ENCODE measurements at places on chromosomes 3 and 15.

GRCh38 chr3:137687181-137687879, 76.8 kb upstream of the SOX14 start:
- DNase-seq, result no peak

DNA sequence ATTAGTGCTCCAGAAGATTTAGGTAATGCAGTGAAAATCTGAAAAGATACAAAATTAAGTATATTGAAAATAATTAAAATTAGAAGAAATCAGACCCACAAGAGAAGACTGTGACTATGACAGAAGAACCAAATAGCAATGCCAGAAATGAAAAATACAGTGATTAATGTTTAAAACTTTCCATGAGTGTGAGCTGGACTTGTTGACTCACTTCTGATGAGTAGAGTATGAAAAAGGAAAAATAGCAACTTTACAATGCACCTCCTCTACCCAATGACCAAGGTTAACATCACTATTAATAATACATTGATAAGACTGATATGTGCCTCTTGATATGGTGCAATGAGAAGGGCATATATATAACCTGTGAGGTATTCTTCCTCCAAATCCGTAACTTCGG, 39.3 kb upstream of the SLC22A13 start:
- DNase-seq, result no peak

DNA sequence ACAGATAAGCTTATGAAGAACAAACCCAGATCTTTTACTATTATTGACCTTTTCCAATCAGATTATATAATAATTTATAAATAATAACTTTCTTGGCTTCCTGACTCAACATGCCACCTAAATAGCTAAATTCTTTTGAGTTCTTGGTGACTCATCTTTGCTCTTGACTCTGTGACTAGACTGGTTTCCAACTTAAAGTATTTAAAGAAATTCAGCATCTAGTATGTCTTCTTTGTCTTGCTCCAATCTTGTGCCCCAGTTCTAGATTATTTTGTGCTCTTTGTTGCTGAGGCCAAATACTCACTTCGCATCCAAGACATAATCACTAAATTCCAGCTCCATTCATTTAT, 483.2 kb upstream of the TBL1XR1 start:
- no peak for DNase-seq

DNA sequence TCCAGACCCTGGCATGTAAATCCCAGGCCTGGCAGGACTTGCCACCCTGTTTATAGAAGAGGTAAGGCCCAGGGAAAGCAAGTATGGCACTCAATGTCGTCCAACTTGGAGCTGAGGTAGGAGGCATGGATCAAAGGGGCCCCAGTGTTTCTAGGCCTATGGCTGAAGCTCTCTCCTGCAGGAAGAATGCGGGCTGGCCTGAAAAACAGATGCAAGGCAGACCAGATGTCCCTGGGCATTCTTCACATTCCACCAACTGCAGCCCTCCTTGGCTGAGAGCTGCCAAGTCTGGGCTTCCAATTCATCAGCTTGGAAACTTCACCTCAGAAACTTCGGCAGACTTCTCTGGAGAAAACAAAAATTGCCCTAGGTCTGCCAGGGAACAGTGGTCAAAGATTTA, 22.2 kb downstream of the MESD start:
- DNase-seq, result no peak

GRCh38 chr15:90611157-90611556, 81.4 kb downstream of the CRTC3 start:
- no peak for DNase-seq

- peak; percentile 29 for DNase-seq
Measured at GRCh38 chr3:64796607-64797399, 109.0 kb upstream of the ADAMTS9 start.

DNA sequence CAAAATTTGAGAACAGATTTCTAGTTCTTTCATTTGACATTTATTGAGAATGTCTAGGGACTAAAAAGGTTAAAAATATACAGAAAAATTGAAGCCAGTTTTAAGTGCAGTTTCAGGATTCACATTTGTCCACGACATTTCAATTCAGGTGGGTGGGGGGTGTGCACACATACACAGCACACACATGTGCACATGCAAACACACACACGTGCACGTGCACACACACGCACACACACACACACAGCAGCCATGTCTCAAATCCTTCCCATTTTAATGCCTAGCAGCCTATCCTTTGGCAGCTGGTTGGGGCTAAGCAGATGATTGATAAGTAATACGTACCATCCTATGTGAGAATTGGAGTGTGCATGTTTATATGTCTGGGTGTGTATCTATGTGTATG, 238.3 kb upstream of the TRIM42 start:
- no peak for DNase-seq

GRCh38 chr15:39887832-39888231, 32.2 kb downstream of the GPR176 start:
- no peak for DNase-seq

GRCh38 chr3:172467170-172467824, 19.0 kb upstream of the GHSR start:
- DNase-seq, result no peak

DNA sequence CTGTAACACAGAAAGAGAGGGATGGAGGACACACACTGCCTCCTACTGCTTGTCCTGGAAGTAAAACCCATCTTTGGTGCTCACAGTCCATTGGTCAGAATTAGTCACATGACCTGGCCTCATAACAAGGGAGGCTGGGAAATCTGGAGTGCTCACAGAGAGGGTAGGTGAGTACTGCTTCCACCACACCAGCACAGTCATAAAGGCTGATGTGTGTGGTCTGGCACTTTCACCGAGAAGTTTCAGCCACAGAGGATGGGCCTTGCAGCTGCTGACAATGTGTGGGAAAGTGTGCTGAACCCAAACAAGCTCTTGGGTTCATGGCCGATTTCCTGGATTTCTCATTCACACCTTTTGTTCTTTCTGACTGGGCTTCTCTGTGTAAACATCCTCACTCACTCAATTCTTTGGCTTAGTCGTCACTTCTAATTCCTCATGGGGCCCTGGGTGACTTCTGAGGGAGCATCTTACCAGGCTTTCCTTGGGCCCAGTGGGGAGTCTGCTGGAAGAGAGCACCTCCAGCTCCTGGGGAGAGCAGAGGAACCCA, 100.7 kb downstream of the ASB7 start:
- no peak for DNase-seq

DNA sequence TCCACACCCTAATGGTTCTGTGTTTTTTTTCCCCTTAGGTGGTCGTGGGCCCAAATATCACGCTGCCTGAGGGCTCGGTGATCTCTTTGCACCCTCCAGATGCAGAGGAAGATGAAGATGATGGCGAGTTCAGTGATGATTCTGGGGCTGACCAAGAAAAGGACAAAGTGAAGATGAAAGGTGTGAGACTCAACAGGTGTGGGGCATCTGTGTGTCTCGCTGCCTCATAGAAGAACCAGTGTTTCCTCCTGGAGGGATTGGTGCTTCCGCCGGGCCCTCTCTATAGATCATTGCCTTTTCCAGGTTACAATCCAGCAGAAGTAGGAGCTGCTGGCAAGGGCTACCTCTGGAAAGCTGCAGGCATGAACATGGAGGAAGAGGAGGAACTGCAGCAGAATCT, 7.0 kb downstream of the EIF2B5 start:
- DNase-seq, result no peak

GRCh38 chr3:126132751-126133511, 47.5 kb downstream of the ALDH1L1 start:
- DNase-seq, result no peak

GRCh38 chr3:27312044-27312668, 57.0 kb downstream of the NEK10 start:
- peak; percentile 41 for DNase-seq

DNA sequence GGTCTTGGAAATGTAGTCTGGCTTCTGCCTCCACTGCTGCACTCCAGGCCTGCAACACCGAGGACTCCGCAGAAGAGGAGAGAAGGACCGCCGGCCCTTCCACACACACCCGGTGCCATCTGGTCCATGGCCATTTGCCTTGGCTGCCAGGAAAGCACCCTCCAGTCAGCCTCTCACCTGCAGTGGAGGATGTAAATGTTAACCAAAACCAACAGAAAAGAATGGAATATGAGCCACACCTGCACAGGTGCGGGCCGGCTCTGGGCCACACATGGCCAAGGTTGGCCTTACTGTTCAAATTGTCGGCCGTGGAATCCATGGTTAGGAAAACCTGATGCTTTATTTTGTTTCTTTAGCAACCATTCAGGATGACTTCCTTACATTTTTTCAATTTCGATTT, 178.3 kb upstream of the C2CD4B start:
- DNase-seq, result peak; percentile 13

GRCh38 chr3:109713288-109713687, 375.9 kb upstream of the DPPA4 start:
- no peak for DNase-seq

- DNase-seq, result no peak
Measured at GRCh38 chr3:64687086-64687780, 567 bp downstream of the ADAMTS9 start.

DNA sequence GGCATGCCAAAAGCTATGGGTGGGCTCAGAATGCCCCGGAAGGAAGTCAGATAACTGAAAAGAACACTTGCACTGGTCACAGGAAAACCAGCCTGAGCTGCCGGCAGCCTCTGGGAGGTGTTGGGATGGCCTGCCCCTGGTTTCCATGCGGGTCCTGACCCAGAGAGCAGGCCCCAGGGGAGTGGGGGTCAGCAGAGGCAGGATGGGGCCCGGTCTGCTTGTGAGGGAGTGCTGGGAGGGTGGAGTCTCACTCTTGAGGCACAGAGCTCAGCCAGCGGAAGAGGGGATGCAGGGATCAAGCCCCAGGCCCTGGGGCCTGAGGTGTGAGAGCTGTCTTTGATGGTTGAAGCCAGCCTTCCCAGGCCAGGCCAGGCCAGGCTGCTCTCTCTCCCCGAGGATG, 2.4 kb upstream of the RPUSD3 start:
- no peak for DNase-seq

DNA sequence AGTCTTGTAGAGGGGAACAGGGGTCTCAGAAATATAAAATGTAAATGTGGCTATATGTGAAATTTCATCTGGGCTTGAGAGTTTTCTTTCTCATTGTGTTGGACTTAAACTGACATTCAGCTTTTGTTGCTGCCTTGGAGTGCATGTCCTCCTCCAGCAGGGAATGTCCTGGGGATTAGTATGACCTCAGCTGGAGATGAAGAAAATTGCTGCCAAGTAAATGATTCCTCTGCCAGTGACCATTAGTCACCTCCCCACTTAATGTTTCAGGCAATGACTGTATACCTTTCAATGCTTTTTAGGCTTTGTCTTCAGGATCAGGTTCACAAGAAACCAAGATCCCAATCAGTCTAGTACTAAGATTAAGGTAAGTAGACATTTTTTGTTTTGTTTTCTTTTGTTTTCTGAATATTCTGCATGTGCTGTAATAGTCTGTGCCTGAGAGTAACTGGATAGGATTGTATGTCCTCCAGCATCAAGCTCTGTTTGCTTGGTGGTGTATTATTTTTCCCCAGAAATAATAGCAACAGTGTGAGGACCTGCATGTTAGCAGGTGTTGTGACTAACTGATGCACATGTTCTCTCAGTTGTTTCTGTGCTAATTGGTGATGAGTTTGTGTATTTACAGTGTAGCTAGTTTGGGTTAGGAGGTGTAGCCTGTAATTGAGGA, 18.1 kb upstream of the SLC22A13 start:
- peak; percentile 69 for DNase-seq

DNA sequence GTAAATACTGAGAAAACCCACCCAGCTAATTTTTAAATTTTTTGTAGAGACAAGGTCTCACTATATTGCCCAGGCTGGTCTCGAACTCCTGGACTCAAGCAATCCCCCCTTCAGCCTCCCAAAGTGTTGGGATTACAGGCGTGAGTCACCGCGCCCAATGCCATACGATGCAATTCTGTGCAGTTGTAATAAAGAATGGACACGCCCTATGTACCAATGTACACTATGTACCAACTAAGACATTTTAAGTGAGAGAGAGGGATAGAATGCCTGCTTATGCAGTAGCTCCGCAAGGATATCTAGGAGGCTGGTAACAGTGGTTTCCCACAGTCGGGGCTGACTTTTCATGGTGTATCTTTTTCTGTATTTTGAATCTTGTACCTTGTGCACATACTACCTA, 14.6 kb downstream of the ZNF710 start:
- no peak for DNase-seq

DNA sequence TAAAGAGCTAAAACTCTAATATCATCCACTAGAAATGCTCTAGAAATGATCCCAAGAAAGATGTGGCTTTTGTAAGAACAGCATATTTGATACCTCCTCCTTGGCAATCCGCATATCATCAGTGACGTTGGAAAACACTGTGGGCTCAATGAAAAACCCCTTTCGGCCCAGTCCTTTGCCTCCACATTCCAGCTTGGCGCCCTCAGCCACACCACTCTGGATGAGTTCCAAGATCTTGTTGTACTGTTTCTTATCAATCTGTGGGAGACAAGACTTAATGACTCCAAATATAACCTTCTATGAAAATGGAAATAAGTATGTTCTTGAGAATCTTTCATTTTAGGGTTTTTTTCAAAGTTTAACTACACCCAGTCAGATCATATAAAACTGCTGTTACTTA, 103.6 kb downstream of the ALDH1A2 start:
- no peak for DNase-seq

DNA sequence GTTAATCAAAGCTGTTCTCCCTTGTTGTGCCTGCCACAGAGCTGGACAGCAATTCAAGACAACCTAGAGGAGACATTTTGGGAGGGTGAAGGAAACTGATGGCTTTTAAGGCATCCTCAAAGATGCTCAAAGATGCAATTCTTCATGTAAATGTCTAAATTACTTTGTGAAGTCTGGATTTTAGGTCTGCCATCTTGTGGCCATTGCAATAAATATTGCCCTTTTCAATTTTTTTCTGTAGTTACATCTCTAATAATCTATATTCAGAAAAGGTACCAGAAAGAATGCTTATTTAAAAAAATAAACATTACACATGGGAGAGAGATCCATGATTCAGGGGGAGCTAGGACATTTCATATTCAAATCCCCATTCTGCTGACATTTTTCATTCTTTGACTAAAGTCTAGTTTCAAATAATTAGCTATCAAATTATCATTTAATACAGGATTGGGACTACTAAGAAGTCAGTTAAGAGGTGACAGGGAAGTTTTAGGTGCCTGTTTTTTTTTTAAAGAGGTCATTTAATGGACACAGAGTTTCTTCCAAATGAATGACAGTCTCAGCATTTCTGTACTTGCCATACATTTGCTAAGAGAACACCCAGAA, 259.8 kb upstream of the WNT5A start:
- peak; percentile 40 for DNase-seq

DNA sequence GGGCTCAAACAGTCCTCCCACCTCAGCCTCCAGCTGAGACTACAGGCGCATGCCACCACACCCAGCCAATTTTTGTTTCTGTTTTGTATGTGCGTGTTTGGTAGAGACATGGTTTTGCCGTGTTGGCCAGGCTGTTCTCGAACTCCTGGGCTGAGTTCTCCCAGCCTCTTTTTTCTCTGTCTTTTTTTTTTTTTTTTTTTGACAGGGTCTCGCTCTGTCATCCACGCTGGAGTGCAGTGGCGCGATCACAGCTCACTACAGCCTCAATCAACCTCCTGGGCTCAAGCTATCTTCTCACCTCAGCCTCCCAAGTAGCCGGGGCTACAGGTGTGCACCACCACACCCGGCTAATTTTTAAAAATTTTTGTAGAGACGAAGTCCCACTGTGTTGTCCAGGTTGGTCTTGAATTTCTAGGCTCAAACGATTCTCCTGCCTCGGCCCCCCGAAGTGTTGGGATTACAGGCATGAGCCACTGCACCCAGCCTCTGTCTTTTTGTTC, 867 bp upstream of the DCAF1 start:
- no peak for DNase-seq

Measured in cerebellum (tissue), 4 donors.